NCI-H1092 treated with DMSO at 0.1 percent for 48 hours (cell line): ENCODE measurements at places on chromosomes 6 and 20.
A peak's percentile ranks its signal among the peaks of the same experiment; 100 is the strongest.

DNA sequence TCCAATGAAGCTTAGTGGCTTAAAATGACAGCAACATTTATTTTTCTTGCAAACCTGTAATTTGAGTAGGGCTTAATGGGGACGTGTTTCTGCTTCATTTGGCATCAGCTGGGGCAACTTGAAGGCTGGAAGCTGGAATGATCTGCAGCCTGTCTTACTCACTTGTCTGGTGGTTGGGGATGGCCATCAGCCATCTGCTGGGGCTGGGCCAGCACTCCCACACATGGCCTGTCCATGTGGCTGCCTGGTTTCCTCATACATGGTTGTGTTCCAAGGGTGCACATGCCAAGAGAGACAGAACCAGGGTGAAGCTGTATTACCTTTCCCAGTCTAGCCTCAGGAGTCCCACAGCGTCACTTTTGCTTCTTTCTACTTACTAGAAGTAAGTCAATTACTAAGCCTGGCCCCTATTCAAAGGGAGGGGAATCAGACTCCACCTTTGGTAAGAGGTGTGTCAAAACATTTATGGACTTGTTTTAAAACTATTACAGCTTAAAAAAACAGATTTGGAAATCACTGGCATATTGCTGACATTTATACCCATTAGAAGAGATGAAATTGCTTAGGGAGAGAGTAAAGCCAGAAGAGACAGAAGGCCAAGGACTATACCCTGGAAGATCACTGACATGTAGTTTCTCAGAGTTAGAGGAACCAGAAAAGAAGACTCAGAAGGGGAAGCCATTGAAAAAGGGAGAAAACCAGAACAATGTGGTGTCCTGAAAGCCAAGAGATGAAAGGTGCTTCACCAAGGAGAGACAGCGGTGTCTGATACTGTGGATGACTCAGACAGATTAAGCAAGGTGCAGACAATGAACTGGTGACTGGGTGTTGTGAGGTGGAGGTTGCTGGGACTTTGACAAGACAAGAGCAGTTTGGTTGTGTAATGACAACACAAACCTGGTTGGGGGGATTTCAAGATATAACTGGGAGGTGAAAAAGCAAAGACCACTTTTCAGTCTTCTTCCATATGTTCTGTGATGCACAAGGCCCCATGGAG lies 345.2 kb downstream of the GJA1 start:
- no peak for DNase-seq

DNA sequence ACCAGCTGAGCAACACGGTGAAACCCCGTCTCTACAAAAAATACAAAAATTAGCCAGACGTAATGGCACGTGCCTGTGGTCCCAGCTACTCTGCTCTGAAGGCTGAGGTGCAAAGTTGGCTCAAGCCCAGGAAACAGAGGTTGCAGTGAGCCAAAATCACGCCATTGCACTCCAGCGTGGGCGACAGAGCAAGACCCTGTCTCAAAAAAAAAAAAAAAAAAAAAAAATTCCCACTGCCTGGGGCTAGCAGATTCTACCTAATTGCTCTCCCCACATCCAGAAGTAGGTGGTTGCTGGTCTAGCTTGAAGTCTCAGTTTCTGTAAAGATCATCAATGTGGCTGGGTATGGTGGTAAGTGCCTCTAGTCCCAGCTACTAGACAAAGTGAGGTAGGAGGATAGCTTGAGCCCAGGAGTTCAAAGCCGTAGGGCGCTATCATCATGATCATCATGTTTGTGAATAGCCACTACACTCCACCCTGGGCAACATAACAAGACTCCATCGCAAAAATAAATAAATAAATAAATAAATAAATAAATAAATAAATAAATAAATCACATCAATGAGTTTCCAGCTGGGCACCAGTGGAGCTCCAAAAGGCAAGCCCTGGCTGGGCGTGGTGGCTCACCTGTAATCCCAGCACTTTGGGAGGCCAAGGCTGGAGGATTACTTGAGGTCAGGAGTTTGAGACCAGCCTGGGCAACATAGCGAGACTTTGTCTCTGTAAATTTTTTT lies 6.3 kb upstream of the AP5S1 start:
- no peak for DNase-seq

- no peak for DNase-seq
These were observed 8.3 kb upstream of the ZNF318 start for GRCh38 chr6:43377710-43378229.

- no peak for DNase-seq
These were observed 37.2 kb upstream of the PLCB1 start for GRCh38 chr20:8094850-8095249.

DNA sequence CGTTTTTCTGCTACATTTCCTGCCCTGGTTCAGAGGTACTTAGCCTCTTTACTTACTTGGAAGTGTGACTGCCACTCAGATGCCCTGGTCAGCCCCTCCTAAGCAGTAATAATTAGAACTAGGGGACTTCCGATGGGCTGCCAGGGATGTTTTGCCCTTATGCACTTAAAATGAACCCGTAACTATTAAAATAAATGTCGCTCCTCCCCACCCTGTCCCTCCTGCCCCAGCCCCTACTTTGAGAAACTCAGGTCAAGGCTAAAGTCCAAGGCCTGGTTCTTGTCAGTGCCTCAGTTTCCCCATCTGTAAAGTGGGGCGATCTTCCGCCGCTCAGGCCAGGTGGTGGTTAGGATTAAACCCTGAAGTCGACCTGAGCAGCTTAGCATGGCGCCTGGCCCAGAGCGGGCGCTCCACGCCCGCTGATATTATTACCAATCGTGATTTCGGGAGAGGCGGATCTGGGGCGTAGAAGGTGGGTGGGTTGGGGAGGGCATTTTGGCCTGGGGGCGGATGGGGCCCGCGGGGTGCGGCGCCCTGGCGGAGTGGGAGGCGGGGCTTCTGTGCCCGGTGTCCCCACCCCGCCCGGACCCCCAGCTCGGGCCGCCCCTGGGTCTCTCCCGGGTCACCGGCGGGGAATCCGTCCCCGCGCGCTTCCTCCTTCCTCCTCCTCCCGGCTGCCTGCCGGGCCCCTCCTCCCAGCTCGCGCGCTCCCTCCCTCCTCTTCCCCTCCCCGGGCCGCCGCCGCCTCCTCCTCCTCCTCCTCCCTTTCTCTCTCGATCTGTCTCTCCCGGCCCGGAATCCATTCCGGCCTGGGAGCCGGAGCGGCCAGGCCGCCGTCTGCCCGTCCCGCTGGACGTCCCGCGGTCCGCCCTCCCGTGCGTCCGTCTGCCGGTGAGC lies at the start of gene SRC:
TSS of gene SRC (plus strand) at position 802 of the 897 bp plus-strand sequence. CDS start 38,014 bp downstream, outside the sequence.
- DNase-seq: peak; percentile 43

GRCh38 chr6:167554854-167555253 lies 230.0 kb downstream of the TTLL2 start:
- DNase-seq: no peak

DNA sequence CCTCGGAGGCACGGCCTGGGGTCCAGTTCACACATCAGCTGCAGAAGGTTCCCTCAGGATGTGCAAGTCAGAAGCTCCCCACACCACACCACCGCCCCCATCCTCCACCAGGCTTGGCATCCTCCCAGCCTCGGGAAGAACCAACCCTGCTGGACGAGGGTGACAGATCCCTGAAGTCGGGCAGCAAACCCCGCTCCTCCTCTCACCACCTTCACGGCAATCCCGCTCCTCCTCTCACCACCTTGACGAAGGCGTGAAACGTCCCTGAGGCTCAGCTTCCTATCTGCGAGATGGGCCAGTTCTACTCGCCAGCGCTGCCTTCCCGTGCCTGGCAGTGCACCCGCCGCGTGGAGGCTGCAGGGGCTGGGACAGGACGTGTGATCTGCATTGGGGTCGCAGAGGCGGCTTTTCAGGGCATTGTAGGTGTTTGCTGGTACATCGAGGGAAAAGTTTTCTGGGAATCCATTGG lies 327.0 kb downstream of the TAF4 start:
- DNase-seq: no peak

GRCh38 chr6:157575436-157576145 lies 194.6 kb downstream of the ZDHHC14 start:
- no peak for DNase-seq

- DNase-seq: no peak
These were observed 23.4 kb upstream of the RANBP9 start for GRCh38 chr6:13735031-13735430.

GRCh38 chr20:61449916-61450315 lies 197.9 kb downstream of the CDH4 start:
- no peak for DNase-seq

DNA sequence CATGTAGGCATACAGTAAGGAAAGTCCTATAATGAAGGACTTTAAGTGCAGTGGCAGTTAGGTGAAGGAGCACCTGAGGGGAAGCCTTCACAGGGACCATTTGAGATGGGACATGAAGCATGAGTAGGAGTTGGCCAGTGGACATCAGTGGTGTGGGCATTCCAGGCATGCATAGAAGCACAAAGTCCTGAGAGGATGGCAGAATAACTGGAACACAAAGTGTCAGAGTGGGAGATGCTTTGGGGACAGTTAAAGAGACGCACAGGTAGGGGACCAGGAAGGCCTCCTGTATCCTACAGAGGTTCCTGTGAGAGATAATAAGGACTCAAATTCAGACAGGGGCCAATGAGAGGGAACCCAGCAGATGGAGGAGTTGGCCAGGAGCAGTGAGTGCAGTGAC lies 26.4 kb upstream of the EFHC1 start:
- no peak for DNase-seq

DNA sequence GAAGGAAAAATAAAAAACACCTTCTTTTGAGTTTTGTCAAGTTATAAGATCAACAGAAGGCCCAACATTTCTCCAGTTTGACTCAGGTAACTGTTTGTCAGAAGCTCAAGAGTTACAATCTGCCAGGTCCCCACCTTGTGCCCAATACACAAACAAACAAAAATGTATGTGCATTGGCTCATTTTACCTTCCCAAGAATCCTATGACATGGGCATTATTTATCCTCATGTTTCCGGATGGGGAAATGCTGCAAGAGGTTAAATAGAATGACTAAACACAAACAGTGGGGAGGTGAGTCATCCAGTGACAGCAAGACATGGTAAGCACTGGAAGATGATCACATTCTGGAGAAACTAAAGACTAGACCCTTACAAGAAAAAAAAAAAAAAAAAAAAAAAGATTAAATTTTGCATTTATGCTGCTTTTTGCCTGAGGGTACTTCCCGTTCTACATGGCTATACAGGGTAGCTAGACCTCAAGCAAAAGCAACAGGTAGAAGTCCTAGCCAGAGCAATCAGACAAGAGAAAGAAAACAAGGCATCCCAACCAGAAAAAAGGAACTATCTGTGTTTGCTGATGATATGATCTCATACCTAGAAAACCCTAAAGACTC lies 23.6 kb upstream of the ANKRD60 start:
- DNase-seq: no peak

GRCh38 chr6:12113190-12113577 lies 101.1 kb downstream of the HIVEP1 start:
- DNase-seq: no peak

GRCh38 chr20:39909447-39909846 lies 779.6 kb downstream of the MAFB start:
- no peak for DNase-seq

GRCh38 chr6:20610636-20611370 lies 76.5 kb downstream of the CDKAL1 start:
- no peak for DNase-seq

DNA sequence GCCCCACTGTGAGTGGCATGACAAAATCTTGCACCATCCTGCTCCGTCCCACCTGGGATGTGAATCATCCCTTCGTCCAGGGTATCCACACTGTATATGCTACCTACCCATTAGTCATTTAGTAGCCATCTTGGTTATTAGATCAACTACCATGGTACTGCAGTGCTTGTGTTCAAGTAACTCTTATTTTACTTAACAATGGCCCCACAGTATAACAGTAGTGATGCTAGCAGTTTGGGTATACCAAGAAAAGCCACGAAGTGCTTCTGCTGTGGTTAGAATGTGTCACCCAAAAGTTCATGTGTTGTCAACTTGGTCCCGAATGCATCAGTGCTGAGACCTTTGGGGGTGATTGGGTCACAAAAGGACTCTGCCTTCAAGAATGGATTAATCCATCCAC lies 11.7 kb downstream of the OSER1 start:
- no peak for DNase-seq
